HTR-8/SVneo (cell line): ENCODE measurements at places on chromosomes 4 and X.

DNA sequence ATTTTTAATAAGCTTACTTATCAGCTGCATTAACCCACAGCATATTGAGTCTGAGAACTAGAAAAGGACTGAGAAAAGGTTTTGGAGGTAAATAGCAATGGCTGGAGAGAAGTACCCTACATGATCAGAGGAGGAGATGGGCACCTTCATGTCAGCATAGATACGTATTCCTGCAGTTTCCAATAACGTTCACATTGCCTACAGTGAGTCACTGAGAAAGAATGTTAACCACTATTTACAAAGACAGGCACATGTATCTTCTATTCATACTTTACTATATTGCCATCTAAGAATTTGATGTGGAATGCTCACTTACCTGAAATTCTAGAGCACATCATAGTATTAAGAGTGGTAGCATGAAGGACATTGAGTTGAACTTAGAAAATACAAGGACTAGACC is 92.5 kb downstream of the TLL1 start:
- DNase-seq: peak; percentile 39

GRCh38 chrX:50180073-50180940 is 20.5 kb downstream of the AKAP4 start:
- no peak for DNase-seq

DNA sequence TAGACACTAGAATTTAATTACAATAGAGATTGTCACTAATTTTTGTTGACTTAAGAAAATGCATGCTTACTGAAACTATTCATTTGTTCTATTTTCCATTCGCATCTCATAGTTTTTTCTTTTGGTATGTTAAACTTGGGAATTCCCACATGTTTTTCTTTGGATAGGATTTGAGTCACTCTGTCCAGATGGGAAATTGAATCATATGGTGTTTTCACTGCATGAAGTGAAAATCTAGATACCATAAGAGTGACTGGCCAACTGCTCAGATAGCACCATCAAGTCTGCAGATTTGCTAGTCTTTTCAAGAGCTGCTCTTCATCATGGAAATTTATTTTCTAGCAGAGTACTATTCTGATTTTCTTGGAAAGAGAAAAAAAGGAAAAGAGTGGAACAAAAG is 172.6 kb downstream of the FAM47B start:
- no peak for DNase-seq

- DNase-seq: no peak
Observed at GRCh38 chr4:79764120-79764519, 308.9 kb downstream of the ANTXR2 start.

DNA sequence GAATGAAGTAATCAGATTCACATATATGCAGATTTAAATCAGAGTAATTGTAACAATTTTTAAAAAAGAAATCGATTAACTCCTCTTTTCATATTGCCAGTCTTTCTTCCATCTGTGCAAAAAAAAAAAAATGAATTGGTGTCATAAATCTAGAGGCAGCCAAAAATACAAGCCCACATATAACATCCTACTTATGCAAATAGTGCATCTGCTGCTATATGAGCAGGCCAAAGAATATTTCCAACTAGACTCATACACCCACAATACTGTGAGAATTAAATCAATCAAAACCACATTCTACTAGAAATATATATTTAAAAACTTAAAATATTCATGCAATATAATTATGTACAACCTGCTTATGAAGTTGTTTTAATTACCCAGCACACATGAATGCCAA is 298.1 kb upstream of the TRAM1L1 start:
- no peak for DNase-seq

DNA sequence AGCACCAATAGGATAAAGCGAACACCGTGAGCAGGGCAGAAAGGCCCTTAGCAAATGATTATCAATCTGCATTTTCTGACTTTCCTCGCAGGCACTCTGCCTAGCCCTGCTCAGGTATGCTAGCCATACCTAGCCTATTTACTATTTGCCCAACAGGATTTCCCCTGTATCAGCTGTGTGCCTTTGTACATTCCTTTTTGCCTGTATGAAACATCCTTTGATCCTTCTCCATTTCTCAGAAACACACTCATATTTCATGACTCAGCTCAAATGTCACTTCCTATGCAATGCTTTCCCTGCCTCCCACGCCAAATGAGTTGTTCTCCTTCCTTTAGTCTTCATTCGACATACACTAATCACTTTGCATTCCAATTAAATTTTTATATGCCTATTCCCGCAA is 37.2 kb downstream of the PCDH7 start:
- peak; percentile 42 for DNase-seq

DNA sequence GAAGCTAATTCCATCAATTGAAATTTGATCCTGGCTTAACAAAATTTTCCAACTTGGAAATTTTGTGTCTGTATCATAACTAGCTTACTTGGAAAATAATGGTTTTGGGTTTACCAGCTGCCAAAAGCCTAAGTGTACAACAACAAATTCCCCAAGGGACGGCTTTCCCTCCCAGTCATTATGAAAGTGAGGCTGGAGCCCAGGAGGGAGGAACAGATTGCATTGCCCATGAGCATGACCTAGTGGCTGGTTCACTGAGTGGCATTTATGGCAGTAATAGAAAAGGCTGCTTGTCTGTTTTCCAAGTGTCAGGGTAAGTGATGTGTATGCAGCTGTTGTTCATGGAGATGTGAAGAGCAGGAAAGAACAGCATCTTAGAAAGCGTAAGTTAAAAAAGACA is 70.8 kb upstream of the HHIP start:
- DNase-seq: no peak

- DNase-seq: no peak
Observed at GRCh38 chrX:134715930-134716619, 57.8 kb upstream of the PLAC1 start.

DNA sequence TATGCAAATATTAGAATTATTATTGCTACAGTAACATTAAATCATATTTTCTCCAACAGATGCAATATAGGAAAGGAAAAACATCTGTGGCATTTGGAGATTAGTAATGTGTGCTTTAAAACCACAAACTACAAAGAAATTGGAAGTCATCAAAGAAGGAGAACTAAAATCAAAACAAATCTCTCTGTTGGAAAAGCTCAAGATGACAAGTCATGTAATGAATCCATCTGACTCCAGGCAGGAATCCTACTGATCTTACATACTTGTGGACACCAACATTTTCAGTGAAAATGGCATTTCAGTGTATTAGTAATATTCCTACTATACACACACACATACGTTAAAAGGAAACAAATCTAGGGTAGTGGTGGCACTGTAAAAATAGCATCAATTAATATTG is 98.2 kb downstream of the SLC39A8 start:
- DNase-seq: no peak

DNA sequence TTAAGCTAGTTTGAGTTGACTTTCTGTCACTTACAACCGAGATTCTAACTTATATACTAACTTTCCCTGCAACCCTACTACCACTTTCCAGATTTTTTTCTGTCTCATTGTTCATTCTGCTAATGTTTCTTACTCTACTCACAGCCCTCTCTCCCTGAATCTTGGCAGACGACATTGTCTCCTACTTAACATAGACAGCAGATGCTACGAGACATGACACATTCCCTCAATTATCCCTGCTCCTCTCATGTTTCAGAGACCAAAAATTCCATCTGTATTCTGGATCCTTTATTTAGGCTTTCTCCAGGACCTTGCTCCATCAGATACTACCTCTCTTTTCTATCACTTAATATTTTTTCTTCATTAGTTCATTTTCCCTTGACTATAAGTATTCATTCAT is 379.1 kb upstream of the TEX13C start:
- DNase-seq: no peak

DNA sequence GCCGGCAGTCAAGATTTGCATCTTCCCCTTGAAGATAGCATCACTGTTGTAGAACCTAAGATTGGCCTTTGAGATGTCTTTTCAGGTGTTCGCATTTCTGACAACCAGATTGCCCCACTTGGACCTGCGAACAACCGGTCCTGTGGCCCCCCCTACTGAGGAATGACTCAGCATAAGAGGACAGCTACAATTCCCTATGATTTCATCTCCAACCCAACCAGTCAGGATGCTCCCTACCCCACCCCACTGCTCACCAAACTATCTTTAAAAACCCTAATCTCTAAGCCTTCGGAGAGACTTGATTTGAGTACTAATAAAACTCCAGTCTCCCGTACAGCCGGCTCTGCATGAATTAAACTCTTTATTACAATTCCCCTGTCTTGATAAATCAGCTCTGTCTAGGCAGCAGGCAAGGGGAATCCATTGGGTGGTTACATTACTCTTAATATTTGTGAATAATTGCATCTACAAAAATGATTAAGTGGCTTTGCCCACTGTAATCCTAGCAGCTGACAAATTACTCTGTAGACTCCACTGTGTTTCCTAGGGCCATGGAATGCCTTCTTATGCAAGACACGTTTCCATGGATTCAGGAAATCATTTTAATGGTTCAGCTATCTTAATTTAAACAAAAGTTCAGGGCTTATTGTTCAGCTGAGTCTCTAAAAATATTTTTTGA is 95.4 kb downstream of the GPR143 start:
- DNase-seq: no peak

GRCh38 chr4:139624441-139625092 is 41.1 kb upstream of the MGST2 start:
- no peak for DNase-seq

DNA sequence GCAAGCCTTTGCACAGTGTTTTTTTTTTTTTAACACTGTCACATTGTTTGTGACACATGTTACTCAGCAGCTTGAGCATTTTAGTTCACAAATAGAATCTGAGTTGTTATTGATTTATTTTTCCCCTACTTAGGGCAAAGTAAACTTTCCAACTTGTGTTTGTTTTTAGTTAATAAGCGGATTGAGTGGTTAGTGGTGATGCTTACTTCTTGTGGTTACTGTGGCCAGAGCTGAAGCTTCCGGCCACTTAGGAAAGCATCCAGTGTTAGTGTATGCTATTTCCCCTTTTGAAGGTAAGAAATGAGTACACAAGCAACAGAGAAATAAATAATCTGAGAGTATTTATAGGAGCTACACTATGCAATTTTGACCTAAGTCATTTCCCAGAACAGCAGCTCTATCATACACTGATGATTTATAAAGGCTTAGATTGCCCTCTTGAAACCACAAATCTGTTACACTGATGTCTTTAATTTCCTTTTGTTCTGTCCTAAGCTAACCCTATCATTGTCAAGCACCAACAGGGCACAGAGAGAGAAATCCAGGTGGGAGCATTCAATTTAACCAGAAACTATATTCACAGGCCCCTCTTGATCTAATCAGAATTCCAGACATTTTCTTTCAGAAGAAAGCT is 2464.6 kb downstream of the PCDH7 start:
- DNase-seq: no peak

DNA sequence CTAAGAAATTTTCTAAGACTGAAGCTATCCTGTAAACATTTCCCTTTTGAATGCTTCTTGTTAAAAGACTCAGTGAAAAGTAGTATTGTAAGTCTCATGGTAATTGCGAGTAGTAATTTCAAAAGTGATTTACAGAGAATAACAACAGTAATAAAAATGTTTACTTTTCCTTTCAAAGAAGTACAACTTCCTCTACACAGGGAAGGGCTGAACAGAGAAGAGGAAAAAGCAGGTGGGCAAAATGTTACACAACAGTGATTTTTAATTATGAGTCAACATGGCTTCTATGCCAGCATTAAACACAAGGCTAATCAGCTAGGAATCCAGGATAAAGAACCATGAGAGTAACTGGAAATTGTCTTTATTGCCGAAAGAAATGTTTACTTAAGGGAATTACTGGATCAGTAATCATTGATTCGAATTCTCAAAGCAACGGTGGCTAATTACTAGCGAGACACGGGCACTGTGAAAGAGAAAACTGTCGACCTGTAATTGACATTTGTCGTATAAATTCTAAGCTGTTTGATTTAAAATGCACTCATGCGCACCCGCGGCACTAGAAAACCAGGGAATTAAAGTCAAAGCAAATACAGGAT is 15.4 kb downstream of the UTP3 start:
- DNase-seq: no peak

DNA sequence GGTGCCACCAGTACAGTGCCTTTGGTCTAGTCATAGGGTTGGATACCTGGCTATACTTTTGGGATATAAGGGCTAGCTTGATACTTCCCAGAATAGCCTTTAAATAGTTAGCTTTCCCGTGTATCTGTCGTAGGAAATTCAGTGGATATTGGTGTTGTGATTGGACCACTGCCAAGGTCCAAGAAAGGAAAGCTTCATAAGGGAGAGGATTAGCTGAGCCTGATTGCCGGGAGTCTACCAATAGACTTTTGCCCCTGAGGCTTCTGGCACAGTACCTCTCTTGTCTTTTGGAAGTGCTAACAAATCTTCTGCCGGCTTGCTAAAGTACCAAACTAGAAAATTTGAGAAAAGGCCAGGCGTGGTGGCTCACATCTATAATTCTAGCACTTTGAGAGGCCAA is 350.6 kb downstream of the CHIC1 start:
- DNase-seq: no peak

DNA sequence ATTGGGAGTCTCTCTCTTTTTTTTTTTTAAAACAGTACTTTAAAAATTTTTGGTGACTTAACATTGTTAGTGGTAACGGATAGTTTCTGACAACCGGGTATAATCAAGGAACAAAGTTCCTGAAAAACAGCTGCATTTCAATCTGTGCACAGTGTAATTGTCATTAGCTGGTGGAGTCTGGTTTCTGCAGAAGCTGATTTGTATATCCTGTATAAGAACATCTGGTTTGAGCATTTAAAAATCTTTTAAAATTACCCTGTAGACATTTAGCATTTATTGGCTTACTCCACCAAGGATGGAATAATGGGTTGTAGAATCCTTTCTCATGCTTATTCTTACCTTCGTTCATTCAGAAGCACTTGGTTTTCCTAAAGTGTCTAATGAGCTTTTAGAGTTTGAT is 11.2 kb downstream of the JADE1 start:
- no peak for DNase-seq

GRCh38 chrX:69538321-69538876 is 34.3 kb downstream of the NALF2 start:
- DNase-seq: peak; percentile 11

GRCh38 chr4:80806472-80806871 is 224.0 kb upstream of the BMP3 start:
- no peak for DNase-seq

GRCh38 chr4:4560136-4560535 is 18.3 kb upstream of the STX18 start:
- DNase-seq: no peak

DNA sequence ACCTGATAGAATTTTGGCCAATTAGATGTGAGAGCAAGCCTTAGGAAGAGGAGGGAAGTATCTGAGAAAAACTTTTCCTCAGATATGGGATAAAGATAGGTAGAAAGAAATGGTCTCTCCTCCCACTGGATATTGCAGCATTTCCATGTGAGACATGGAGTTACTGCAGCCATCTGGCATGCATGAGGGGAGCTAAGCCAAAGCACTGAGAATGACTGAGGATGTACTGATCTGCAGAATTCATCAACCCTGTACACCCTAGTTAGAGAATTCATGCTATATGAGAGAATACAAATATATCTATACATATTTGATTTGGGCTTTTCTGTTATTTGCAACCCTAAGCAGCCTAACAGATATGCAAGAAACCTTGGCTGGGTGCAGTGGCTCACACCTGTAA is 52.5 kb upstream of the RPL34 start:
- no peak for DNase-seq

GRCh38 chr4:169604131-169604900 is 8.1 kb downstream of the NEK1 start:
- peak; percentile 52 for DNase-seq
